Stimulated activated naive B cell treated with anti-CD40 and anti-IgM and Interleukin-4, amounts not matched to agents 10 μg/mL and 1 μg/mL and 100 μg/mL, for 72 hours (primary cell): ENCODE measurements at places on chromosomes 1 and 21.

GRCh38 chr1:187840557-187840956, 1011.8 kb downstream of the PLA2G4A start:
- H3K4me1 ChIP-seq, result no peaks in the 10 kb centered on the region
- H3K27ac ChIP-seq, result no peak overlapping the region
- no peak for DNase-seq
- H3K36me3 ChIP-seq, result no peaks in the 10 kb centered on the region
- no peaks in the 10 kb centered on the region for H3K27me3 ChIP-seq

DNA sequence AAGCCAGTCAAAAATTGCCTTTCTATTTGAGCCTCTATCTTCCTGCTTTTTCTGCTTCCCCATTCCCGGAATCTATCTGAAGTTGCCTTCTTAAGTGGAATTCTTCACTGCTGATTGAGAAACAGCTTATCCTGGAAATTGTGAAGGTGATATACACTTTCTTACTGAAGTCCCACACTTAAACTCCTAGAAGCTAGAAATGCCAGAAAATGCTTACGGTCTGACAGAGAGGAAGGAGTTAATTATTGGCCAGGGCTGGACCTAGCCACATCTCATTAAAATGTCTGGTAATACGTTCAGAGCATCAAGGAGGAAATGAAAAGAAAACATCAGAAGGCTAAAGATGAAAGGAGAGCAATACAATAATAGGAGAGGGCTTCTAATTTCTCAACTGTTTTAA, 292.5 kb upstream of the SNX7 start:
- DNase-seq, result no peak
- no peak overlapping the region for H3K4me3 ChIP-seq
- no peak overlapping the region for H3K27ac ChIP-seq

DNA sequence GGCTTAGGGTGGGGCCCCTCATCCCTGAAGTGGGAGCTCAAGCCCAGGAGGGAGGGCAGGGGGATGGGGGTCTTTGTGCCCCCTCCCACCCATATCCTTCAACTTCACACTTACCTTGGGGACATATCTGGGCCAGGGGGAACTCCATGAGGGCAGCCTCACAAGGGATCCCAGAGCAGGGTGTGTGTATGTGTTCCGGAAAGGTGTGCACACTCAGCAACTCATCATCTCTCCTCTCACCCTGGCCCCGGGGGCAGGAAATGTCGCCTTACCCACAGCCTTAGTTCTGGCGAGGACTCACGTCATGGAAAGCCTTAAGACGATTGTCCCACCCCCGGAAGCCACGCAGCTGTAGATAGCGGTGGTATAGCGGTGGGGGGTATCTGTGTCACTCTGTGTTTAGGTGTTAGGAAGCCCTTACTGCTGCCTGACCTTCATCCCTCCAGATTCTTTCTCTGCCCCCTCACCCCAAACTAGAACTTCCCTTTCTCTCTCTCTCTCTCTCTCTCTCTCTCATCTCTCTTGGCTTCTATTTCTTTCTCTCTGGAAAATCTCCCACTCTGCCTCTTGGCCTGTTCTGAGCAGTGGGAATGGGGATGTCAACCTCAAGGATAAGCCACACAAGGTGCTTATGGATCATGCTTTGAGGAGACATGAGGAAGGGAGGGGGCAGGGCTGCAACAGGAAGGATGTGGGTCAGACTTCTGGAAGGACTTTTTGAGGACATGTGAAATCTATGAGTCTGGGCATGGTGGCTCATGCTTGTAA, at the start of gene SH2D2A:
Gene SH2D2A (minus strand): TSS at position 288 of the 768 bp plus-strand sequence. CDS start 140 bp downstream, at position 148.
- DNase-seq, result peak; percentile 68
- H3K4me1 ChIP-seq, result peaks cover 26% of the 10 kb centered on the region
- H3K4me3 ChIP-seq, result peak within 1 kb of the TSS; percentile 68
- peaks cover 11% of the 10 kb centered on the region for H3K27me3 ChIP-seq
- peaks cover 14% of the 10 kb centered on the region for H3K36me3 ChIP-seq
- H3K27ac ChIP-seq, result peak within 1 kb of the TSS; percentile 94

DNA sequence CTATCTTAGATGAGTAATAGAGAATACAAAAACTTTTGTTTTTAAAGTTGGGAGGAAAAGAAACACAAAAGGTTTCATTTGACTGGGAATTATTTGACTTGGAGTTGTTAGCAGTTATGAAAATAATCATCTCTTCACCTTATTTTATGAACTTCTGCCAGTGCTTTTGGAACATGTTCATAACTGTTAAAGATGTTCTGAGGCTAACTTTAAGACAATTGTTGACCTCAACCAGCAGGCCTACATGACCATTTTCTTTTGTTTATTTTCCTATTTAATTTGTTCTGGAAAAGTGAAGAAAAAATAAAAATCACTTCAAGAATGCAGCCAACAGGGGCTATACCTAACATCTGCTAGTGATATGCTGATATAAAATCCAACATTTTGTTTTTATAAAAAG, 37.4 kb downstream of the JAM2 start:
- H3K27ac ChIP-seq, result no peak overlapping the region
- no peak overlapping the region for H3K4me3 ChIP-seq
- peaks cover 11% of the 10 kb centered on the region for H3K36me3 ChIP-seq
- DNase-seq, result no peak

GRCh38 chr1:8127171-8127641, 101.1 kb upstream of the ERRFI1 start:
- H3K4me1 ChIP-seq, result peaks cover 6% of the 10 kb centered on the region
- H3K4me3 ChIP-seq, result no peak overlapping the region
- peaks cover 8% of the 10 kb centered on the region for H3K36me3 ChIP-seq
- no peak overlapping the region for H3K27ac ChIP-seq
- no peak for DNase-seq
- H3K27me3 ChIP-seq, result peaks cover 18% of the 10 kb centered on the region
